ENCODE measurements at places on chromosomes 5 and 9. TPM values are rescaled to one million over a fixed set of nuclear protein-coding genes. Genes with fewer than 3 reads are reported as not detected.

- H3K27me3 ChIP-seq = no peaks in the 10 kb centered on the region
- DNase-seq = no peak
- H3K4me1 ChIP-seq = peaks cover 5% of the 10 kb centered on the region
- no peak overlapping the region for H3K4me3 ChIP-seq
Observed at GRCh38 chr9:136667214-136667939, 4.7 kb downstream of the EGFL7 start.

- DNase-seq = peak; percentile 56
- H3K4me3 ChIP-seq = no peak overlapping the region
- no peaks in the 10 kb centered on the region for H3K4me1 ChIP-seq
- no peaks in the 10 kb centered on the region for H3K36me3 ChIP-seq
Observed at GRCh38 chr9:74777136-74777879, 110.4 kb downstream of the TRPM6 start.

DNA sequence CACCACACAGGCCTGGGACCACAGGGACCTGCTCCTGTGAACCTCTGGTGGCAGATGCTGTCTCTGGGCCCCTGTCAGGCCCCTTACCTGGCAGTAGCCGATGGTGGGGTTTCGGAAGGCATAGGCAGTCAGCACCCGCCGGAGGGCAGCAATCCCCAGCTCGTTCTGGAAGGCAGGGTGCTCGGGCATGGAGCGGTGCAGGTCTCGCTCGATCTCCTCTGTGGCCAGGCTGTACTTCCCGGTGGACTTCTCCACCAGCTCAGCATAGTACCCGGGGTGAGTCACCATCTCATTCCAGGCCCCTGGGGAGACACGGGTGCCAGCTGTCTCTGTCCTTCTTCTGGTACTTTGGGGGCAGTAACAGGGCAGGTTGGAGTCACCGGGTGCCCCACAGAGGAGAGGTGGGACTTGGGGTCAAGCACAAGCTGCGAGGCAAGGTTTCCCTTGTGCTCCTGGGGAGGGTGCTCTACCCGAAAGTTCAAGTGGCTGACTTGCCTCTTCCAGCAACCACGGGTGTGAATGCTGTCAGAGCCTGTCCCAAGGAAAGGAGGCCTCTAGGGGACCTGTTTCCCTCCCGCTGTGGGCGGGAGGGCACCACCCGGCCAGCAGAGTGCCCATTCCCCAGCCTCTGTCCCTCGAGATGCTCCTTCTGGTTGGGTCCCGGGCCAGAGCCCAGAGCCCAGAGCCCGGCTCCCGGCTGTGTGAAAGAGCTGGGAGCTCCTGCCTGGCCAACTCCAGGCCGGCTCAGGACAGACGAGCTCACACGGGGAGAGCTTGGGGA is 19.8 kb upstream of the MRNIP start:
- peaks cover 9% of the 10 kb centered on the region for H3K36me3 ChIP-seq
- H3K27ac ChIP-seq = no peak overlapping the region
- no peaks in the 10 kb centered on the region for H3K27me3 ChIP-seq
- no peak overlapping the region for H3K4me3 ChIP-seq
- H3K4me1 ChIP-seq = no peaks in the 10 kb centered on the region

GRCh38 chr9:469672-470551 is 255.2 kb downstream of the DOCK8 start:
- peak overlapping the region; percentile 68 for H3K27ac ChIP-seq
- peaks cover 21% of the 10 kb centered on the region for H3K4me1 ChIP-seq
- H3K36me3 ChIP-seq = peaks cover 4% of the 10 kb centered on the region
- peak overlapping the region; percentile 88 for H3K4me3 ChIP-seq
- peak; percentile 88 for DNase-seq

DNA sequence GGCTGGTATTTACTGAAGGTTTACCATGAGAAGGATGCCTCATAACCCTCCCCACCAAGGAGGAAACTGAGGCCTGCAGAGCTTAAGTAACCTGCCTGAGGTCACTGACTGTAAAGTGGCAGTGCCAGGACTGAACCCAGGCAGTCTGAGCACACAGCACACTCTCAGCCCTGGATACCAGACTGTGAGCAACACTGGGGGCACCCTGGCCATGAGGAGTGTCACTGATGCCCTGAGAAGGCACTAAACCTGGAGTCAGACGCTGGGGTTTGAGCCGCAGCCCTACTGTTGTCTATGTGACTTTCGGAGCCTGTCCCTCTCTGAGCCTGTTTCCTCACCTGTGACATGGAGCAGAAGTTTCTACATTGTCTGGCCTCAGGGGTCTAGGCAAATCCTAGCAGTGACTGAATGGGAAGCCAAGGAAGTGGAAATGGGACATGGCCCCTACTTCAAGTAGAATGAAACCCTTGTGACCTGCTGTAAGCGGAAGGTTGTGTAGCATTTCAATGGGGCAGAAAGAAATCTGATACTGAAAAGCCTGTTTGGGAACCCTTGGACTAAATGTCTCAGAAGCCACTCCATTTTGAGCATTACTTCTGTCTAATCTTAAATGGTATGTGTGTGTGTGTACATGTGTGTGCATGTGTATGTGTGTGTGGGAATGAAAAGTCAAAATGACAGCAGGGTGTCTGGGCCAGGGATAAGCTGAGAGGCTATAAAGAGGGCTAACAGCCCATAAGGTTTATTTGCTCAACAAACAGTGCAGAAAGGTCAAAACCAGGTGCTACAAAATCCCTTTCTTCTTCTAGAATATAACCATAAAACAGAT is 36.0 kb downstream of the B4GALT1 start:
- no peak overlapping the region for H3K27ac ChIP-seq
- H3K27me3 ChIP-seq = no peaks in the 10 kb centered on the region

GRCh38 chr9:78273761-78274160 is 23.2 kb upstream of the PSAT1 start:
- H3K27ac ChIP-seq = no peak overlapping the region
- no peaks in the 10 kb centered on the region for H3K36me3 ChIP-seq
- no peak for DNase-seq

RUSC2 gene
- total RNA-seq = 0.50 TPM

PTGDS gene
- total RNA-seq = 5.1 TPM

Data from CD4-positive, alpha-beta memory T cell (primary cell).